A549 treated with AZD2906 at 1 μM for 4 hours (cell line): ENCODE measurements at places on chromosomes 2 and 18. TPM values are rescaled to one million over a fixed set of nuclear protein-coding genes. Genes with fewer than 3 reads are reported as not detected.

ATP8B1 gene
- total RNA-seq = 5.5 to 7.6 TPM (median 6.3 TPM) in 5 replicates

RAD51AP2 gene
- total RNA-seq = not detected in 5 replicates

SLC8A1 gene
- total RNA-seq = 0.20 to 0.40 TPM (median 0.30 TPM) in 5 replicates

SFTPB gene
- 0.10 to 0.25 TPM (median 0.12 TPM) in 5 replicates for total RNA-seq

PAX3 gene
- not detected in 5 replicates for total RNA-seq

PSMA8 gene
- not detected in 5 replicates for total RNA-seq

CRYBA2 gene
- 0.10 to 0.25 TPM in 2 of 5 replicates, not detected in the others for total RNA-seq

IL36G gene
- not detected in 5 replicates for total RNA-seq

PLCD4 gene
- total RNA-seq = 0.22 to 0.80 TPM (median 0.38 TPM) in 5 replicates

ZNF892 gene
- 0.21 to 0.95 TPM (median 0.65 TPM) in 5 replicates for total RNA-seq

ARMC9 gene
- total RNA-seq = 13.8 to 14.8 TPM (median 14.7 TPM) in 5 replicates

OTOS gene
- total RNA-seq = 0.20 TPM in 1 of 5 replicates, not detected in the others

GPR45 gene
- total RNA-seq = 0.06 TPM in 1 of 5 replicates, not detected in the others

ALLC gene
- 0.08 TPM in 1 of 5 replicates, not detected in the others for total RNA-seq

PLB1 gene
- total RNA-seq = 1.6 to 2.4 TPM (median 1.9 TPM) in 5 replicates

APOB gene
- under 0.01 to 0.14 TPM (median 0.04 TPM) in 4 of 5 replicates, not detected in the other for total RNA-seq

PIEZO2 gene
- total RNA-seq = 0.52 to 0.96 TPM (median 0.59 TPM) in 5 replicates

ADD2 gene
- 22.2 to 29.0 TPM (median 25.0 TPM) in 5 replicates for total RNA-seq

SIX3 gene
- total RNA-seq = 2.7 to 4.3 TPM (median 3.7 TPM) in 5 replicates
